ENCODE measurements at places on chromosomes 11 and 22.
A peak's percentile ranks its signal among the peaks of the same experiment; 100 is the strongest.

GRCh38 chr11:19849947-19850593 lies 137.4 kb downstream of the NAV2 start:
- DNase-seq, result no peak

GRCh38 chr11:77072851-77073327 lies 6.1 kb downstream of the CAPN5 start:
- no peak for DNase-seq

DNA sequence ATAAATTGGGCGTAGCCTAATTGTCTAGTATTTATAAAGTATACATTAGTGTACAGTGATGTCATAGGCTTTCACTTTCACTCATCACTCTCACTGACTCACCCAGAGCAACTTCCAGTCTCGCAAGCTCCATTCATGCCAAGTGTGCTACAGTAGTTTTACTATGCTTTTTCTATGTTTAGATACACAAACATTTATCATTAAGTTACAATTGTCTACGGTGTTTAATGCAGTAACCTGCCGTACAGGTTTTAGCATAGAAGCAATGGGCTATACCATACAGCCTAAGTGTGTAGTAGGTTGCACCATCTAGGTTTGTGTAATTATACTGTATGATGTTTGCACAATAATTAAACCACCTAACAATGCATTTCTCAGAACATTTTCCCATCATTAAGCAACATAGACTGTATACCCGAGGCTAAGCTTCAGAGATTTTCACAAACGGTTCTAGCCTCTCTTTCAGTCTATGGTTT lies 17.5 kb downstream of the OR9G1 start:
- DNase-seq, result no peak

GRCh38 chr22:45878901-45879551 lies 97.9 kb downstream of the WNT7B start:
- DNase-seq, result peak; percentile 12

DNA sequence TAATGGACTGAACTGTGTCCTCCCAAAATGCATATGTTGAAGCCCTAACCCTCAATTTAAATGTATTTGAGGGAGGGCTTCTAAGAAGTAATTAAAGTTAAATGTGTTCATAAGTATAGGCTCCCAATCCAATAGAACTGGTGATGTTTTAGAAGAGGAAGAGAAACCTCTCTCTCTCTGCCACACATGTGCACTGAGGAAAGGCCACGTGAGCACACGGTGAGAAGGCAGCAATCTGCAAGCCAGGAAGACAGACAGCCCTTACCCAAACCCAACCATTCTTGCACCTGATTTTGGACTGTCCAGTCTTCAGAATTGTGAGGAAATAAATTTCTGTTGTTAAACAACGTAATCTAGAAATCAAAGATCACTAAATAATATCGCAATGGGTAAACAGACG lies 501.5 kb upstream of the ARHGAP42 start:
- DNase-seq, result no peak

DNA sequence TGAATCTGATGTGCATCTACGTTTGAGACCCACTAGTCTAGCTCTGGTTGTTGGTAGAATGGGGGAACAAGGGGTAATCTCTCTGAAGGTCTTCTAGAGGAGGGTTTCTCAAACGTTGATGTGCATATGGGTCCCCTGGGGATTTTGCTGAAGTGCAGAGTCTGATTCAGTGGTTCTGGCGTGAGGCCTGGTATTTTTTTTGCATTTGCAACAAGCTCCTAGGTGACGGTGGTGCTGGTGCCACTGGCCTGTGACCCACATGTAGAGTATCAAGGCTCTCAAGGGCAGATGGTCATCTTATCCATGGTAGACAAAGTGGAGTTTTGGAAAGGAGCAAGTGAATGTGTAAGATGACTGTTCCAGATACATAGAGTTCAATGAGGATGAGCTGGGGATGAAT lies 97.1 kb downstream of the CEP164 start:
- DNase-seq, result no peak

DNA sequence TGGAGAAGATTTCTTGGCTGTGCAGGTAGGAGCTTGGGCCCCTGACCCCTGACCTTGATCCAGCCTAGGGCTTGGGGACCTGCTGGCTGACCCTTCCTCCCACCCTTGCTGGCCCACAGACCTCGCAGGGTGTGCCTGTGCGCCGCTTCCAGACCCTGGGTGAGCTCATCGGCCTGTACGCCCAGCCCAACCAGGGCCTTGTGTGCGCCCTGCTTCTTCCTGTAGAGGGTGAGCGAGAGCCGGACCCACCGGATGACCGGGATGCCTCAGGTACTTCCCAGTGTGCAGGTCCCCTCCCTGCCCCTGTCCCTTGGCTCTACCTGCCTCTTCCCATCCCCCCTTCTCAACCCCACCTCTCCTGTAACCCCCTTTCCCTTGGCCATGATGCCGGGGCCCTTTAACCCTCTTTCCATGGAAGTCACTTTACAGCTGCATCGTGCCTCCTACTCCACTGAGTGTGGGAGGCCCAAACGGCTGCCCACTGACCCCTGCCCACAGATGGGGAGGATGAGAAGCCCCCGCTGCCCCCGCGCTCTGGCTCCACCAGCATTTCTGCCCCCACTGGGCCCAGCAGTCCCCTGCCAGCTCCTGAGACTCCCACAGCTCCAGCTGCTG lies 3.8 kb downstream of the INPPL1 start:
- DNase-seq, result no peak

DNA sequence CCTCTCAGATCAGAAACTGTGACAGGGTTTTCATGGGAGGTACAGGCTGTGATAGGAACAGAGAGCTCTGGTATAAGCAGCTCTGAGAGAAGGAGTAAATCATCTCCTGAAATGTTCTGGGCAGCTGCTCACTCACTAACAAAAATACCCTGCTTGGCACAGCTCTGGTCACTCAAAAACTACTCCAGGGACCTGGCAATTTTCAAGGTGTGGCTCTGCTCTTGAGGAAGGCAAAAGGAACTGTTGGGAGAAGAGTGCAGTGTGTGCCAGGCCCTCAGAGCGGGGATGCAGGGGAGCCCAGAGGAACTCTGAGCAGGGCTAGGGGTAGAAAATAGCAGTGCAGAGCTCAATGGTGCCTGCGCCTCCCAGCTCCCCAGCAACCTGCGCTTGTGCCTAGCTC lies 180.5 kb upstream of the ZBED5 start:
- no peak for DNase-seq

DNA sequence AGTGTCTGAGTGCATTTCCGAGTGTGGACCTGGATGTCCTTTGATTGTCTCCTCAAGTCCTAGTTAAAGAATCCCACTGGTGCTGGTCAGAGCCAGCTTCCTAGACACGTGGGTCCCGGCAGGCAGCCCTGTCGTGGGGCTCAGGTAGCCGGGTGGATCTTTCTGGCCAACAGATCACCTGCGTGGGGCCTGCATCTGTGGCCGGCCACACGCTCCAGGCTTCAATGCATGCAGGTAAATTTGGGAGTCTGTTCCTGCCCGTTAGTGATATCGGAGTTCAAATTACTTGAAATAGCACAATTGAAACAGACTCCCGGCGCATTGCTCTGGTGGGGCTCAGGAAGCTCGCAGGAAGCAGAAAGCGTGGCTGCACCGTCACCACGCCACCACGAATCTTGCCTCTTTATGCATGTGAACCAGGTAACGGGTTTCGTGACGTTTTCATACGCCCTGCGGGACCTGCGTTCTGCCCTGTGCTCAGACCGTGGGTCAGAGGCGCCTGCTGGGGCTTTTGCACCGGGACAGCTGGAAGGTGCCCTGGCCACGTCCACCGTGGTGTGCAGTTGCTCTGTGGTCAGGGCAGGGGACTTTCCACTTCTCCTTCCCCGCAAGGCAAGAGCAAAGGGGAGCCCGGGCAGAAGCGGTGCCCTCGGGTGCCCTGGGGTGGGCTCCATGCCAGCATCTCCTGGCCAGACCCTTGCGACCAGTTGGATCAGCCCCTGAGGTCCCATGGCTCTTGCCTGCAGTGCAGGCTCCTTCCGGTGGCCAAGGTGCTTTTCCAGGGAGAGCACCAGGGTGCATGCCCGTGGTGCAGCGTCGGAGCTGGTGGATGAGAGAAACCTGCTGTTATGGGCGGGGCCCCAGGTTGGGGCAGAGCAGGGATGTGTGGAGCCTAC lies 803.5 kb downstream of the BRD1 start:
- no peak for DNase-seq

- DNase-seq, result no peak
These were observed 21.0 kb downstream of the SLC22A12 start for GRCh38 chr11:64611869-64612646.

DNA sequence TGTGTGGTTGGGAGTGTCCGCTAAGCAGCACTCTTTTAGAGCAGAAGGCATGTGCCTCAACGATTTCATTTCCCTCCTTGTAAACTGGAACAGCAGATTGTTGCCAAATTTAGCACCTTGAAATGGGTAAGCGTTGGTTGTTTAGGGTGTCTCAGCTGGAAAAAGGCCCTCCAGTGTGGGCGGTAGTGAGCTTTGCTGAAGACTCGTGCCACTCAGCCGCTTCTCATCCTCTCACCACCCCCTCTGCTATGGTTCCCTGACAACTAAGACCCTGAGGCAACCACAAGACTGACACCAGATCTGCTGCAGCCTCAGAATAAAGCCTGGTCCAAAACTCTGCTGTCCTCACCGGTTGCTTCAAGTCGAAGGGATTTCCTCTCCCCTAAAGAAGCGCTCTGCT lies 9.9 kb upstream of the FERMT3 start:
- no peak for DNase-seq

- peak; percentile 79 for DNase-seq
These were observed 10.3 kb upstream of the IGSF9B start for GRCh38 chr11:133966921-133967598.

GRCh38 chr11:32325187-32325586 lies 110.2 kb downstream of the WT1 start:
- DNase-seq, result no peak

GRCh38 chr11:18171377-18172000 lies 1.1 kb upstream of the MRGPRX4 start:
- no peak for DNase-seq

GRCh38 chr22:24023204-24023789 lies 12.2 kb downstream of the CABIN1 start:
- no peak for DNase-seq

DNA sequence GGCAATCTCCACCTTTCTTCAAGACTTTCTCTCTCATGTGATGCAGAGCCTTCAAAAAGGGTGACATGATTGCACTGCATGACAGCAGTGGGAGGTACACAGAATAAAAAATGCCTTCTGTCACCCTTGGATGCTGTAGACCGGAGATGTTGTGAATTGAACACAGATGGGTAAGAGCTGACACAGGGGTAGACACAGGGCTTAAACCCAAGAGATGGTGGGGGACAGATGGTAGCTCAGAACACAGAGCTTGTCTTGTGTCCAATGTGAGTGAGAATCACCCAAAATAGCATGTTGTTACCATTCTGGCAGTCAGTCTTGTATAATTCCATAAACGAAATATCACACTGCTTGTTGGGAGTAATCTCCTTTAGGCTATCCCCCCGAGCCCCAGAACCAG lies 69.9 kb downstream of the JRKL start:
- no peak for DNase-seq

GRCh38 chr11:66126808-66127555 lies 56.9 kb downstream of the PACS1 start:
- peak; percentile 60 for DNase-seq

- DNase-seq, result no peak
These were observed 65.1 kb downstream of the USP35 start for GRCh38 chr11:78253797-78254196.

- no peak for DNase-seq
These were observed 121.8 kb upstream of the C11orf87 start for GRCh38 chr11:109300211-109300610.

DNA sequence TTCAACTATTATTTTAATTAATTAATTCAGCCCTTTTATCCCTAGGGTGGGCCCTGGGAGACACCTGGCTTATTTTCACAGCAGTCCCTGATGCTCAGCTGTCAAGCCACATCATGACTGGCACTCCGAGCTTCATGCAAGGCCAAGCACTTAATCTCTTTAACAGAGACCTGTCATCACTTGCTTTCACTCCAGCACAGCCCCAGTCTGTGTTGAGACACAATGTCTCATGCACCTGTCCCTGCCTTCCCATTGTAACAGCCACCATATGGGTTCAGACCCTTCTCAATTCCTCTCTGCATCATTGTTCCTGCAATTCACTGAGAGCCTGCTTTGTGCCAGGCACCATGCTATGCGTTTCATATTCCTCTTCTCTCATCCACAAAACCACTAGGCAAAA lies 222.2 kb upstream of the TENM4 start:
- no peak for DNase-seq

DNA sequence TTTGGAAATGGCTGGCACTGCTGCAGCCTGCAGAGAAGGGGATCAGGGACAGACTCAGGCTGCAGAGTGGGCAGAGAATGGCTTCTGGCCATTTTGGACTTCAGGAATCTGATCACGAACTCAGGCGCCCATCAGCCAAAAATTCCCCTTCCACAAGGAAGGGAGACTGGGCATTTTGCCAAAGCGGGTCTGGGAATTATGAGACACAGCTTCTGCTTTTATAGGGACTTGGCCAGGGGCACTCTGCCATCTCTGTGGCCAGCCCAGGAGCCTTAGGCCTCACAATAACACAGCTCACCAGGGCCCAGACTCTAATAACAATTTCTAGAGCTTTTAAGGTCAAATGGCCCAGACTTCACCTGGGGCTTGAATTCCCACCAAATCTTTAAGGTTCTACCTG lies 74.7 kb downstream of the CHST1 start:
- DNase-seq, result no peak

GRCh38 chr22:49752598-49753091 lies 75.0 kb downstream of the BRD1 start:
- no peak for DNase-seq

GRCh38 chr11:34427186-34427805 lies 11.4 kb upstream of the CAT start:
- no peak for DNase-seq

DNA sequence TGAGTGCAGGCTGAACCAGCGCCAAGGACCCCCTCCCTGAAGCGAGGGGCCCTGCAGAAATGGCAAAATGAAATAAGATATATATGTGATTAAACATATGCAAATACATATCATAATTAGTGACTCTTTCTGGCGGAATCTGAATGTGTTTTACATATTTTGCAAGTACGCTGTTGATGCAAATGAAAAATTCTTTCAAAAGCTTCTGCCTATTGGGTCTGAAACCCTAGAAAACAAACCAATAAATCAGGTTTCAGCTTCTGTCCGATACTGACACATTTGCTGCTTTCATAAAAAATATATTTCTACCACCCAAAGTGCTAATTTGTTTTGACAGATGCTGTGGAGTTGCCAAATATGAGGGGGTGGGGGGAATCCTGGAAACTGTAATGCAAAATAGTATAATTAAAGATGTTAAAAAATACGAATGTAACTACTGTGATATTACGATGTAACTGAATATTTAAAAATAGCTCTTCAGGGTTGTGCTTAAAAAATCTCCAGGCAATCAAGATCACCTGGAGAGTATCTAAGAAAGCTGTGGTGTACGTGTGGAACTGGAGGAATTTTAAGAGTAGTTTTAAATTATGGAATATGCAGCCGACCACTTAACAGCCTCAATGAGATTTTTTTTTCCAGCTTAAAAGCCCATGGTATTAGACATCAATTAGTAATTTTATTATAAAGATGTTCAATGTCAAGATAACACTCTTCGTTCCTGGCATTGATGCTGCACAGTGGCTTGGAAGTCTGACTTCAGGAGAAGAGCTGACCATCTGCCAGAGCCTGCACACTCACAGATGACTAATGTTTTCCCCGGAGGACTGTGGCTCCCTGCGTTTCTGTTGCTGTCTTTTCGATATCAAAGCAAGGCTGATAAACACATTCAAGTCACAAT lies 122.2 kb upstream of the RCN1 start:
- DNase-seq, result no peak

Measured in activated T-cell treated with anti-CD3 and anti-CD28 coated beads, Interleukin-2, amount 50 U/mL, for 1 hour (primary cell).